ENCODE measurements at places on chromosomes 1 and 21. TPM values are rescaled to one million over a fixed set of nuclear protein-coding genes. Genes with fewer than 3 reads are reported as not detected.

DNA sequence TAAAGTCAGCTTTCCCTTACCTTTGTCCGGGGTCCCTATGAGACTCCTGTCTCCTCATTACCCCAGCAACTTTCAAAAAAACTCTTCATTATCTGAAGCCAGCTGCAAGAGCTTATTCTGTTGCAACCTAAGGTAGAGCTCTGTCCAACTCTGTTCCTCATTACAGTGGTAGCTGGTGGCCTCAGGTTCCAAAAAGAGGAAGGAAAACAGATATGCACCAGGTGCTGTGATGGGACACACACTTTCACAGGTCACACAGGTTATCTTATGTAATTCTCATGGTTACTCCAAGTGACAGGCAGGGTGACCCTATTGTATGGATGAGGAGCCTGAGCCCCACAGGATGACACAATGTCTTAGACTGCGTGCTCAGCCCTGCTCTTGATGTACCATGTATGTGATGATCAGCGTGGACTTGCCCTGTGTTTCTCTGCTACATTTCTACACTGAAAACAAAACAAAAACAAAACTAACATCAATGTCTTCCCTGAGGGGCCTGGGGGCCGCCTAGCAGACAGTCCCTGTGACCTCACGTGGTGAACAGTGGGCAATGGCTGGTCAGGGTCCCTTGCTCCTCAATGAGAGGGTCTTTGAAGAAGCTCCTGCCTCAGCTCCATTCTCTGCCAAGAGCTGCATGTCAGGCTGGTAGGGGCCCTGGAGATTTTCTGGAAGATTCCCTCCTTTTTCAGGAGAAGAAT, 9.7 kb upstream of the TENT5C start:
- DNase-seq: no peak

GRCh38 chr1:3453891-3454810, at the start of gene ARHGEF16:
Gene ARHGEF16, plus strand, starts transcription at chr1:3454665. Its CDS starts 8,420 bp downstream, at chr1:3463085.
- DNase-seq: peak; percentile 35

The POGZ gene
- total RNA-seq: 29.5 TPM

- no peak for DNase-seq
Observed at GRCh38 chr1:114314098-114314497, 160.4 kb upstream of the SYT6 start.

The SYDE2 gene
- 3.5 TPM for total RNA-seq

GRCh38 chr21:32190493-32191144, 88.2 kb downstream of the MIS18A start:
- no peak for DNase-seq

DNA sequence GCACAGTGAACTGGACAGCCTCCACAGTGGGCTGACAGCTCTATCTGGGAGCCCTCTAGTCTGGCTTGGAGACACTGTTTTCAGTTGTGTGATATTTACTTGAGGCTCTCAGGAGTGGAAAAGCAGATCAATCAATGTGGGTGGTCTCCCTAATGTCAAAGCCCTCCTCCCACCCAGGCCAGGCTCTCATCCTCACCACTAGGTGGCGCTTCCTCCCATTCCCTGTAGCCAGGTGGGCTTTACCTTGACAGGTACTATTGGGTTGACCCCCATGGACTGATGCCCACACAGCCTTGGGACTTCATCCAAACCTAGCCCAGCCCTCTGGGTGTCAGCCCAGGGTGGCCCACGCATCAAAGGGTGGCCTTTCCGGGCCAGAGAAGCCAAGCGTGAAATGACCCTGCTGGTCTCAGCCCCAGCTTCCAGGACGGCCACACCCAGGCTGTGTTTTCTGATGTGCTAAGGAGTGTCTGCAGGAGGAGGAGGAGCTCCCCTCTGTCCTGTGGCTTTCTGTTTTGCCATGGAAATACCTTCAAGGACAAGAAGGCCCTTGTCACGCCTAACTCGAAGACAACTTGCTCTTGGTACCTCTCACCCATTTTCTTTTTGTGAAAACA, 54.0 kb downstream of the CLIC6 start:
- DNase-seq: no peak

The CYP4A22 gene
- not detected for total RNA-seq

GRCh38 chr1:54425152-54425584, 19.0 kb upstream of the SSBP3 start:
- no peak for DNase-seq

The CLCA1 gene
- total RNA-seq: not detected

DNA sequence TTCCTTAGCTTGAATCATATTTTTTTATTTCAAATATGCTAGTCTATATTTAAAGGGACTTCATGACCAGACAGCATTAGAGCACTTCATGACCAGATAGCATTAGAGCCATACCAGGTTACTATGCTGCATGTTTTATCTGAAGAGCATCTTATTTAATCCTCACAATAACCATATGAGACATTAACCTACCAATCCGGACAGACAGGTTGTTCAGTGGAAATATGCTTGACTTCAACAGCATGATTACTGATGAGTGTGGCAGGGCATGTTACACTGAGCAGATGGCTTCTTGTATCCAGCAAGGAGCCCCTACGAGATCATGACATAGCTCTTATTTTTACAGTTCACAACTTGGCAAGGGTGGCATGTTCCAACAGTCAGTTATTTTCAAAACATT, 85.0 kb upstream of the KCTD3 start:
- DNase-seq: peak; percentile 52

- DNase-seq: no peak
Observed at GRCh38 chr1:204194080-204194479, 2.2 kb downstream of the KISS1 start.

DNA sequence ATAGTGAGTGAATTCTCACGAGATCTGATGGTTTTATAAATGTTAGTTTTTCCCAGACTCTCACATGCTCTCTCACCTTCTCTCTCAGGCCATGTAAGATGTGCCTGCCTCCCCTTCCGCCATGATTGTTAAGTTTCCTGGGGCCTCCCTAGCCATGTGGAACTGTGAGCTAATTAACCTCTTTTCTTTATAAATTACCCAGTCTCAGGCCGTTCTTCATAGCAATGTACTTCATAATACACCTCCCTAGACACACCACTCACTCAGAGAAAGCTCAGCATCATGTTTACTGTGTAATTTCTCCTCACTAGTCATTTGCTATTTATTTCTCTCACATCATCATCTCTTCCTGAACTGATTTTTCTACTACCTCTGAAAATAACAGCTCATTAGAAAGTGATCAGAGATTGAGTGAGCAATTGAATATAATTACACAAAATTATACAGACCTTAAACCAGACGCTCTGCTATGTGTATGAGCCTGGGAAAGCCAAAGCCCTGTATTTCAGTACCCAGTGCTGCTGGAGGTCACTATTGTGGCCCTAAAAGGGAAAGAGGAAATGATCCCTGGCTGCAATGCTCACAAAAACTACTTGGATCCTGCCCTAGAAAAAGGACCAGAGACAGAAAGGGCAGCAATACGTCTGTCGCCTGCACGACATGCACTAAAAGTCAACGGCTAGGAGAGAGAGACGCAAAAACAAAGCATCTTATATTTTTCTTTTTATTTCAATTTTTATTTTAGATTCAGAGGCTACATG, 284.5 kb downstream of the DSCAM start:
- no peak for DNase-seq

DNA sequence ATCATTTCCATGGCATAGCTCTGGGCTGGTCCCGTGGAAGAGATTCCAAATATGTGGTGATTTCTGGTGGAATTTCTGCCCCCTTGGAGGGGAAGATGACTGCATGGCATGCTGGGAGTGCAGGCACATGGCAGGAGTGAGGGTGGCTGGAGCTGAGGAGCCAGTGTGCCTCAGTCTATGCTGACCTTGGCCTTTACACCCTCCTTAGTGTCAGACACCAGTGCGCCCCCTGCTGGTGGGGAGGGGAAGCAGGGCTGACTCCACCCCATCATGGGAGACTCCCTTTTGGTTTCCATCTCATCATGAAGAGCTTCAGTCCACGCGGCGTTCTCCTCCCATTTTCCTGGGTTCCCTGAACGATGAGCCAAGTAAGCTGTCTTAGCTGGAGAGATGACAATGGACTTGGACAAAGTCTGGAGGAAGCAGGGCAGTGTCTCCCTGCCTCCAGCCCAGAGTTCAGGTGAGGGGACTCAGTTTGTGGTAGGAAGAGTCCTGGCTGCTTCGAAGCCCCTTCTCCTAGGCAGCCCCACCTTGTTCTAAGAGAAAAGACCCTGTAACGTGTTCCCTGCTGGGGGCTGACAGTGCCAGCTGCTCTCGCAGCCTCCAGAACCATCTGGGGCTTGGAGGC, 10.3 kb downstream of the ALX3 start:
- DNase-seq: no peak

The GRIK3 gene
- total RNA-seq: not detected

The CELA2B gene
- not detected for total RNA-seq

GRCh38 chr1:18580047-18580446, 50.6 kb upstream of the PAX7 start:
- DNase-seq: no peak

DNA sequence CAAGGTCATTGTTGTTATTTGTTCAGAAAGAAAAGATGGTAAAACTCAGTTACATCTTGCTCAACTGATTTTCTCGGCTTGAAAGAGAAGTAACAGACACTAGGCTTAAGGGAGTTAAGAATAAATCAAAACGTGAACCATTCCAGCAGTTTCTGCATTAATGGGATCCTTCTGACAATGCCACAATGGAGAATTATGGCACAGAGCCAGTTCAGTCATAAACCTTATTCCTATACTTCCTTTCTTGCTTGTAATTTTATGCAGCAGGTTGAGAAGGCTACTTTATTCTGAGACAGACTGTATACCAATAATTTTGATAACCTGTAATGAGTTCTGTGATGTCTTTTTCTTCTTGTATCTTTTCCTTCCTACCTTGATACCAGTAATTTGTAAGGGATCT, 167.0 kb downstream of the C1orf21 start:
- DNase-seq: no peak

The LIN28A gene
- not detected for total RNA-seq

The PLPPR4 gene
- total RNA-seq: not detected

DNA sequence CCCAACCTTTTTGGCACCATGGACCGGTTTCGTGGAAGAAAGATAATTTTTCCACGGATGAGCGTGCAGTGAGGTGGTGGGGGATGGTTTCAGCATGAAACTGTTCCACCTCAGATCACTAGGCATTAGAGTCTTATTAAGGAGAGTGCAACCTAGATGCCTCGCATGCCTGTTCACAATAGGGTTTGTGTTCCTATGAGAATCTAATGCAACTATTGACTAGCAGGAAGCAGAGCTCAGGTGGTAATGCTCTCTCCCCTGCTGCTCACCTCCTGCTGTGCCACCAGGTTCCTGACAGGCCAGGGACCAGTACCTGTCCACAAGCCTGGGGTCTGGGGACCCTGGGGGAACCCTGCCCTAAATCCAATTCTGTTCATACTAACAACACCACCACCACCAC, 377.8 kb downstream of the OLFM3 start:
- no peak for DNase-seq

The LCE1D gene
- 0.44 TPM for total RNA-seq

The C1QTNF12 gene
- total RNA-seq: 1.0 TPM

The OR6K6 gene
- total RNA-seq: not detected

The COL6A2 gene
- total RNA-seq: 0.17 TPM

The GBP7 gene
- total RNA-seq: not detected

The SYPL2 gene
- total RNA-seq: not detected

- no peak for DNase-seq
Observed at GRCh38 chr1:86972262-86972661, 57.8 kb downstream of the HS2ST1 start.

DNA sequence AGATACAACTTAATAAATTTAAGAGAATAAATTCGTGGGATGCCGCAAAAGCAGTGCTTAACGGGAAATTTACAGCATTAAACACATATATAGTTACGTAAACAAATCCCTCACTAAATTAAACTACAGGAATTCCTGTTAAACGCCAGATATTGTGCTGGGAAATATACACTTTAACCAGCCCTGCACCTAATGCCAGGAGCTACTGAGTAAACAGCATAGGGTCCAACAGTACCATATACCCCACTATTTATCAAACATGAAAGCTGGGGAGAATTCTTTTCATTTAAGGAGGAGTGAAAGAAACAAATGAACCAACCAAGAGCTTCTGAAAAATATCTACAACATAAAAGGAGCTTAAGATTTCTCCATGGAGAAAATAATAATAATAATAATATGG, 11.7 kb downstream of the FRRS1 start:
- DNase-seq: no peak

The RAVER2 gene
- 8.4 TPM for total RNA-seq

DNA sequence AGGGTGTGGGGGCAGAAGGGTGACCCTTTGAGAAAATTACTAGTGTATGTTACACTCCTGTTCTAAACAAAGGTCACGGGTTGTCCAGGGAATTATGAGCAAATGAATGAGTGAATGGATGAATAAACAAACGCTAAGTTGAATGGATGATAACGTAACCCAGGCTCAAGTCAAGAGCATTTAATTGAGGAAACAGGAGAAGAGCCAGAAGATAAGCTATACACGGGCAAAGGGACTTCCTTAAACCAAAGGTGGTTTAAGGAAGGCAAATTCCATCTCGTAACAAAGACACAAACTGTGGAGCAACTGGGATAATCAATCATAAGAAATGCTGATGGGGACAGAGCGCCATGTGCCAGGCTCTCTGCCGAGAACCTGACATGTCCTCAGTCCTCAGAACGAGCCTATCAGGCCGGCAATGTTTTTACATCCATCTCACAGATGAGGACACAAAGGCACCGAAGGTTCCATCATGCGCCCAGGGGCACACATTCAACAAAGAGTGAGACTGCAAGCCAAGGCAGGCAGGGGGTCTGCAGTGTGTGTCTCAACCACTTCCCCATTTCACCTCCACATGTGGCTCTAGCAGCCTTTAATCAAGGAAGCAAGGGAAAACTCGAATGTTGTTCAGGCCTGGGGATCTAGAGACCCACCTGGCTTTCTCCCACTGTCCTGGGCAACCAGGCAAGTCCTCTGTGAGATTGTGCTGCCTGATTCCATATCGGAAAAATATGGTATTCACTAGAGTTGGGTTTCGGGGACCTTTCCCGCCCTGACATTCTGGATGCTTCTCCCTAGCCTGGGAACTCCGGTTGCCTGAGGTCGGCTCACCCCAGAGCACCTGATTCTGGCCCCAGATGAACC, 126.8 kb upstream of the EDN2 start:
- no peak for DNase-seq

DNA sequence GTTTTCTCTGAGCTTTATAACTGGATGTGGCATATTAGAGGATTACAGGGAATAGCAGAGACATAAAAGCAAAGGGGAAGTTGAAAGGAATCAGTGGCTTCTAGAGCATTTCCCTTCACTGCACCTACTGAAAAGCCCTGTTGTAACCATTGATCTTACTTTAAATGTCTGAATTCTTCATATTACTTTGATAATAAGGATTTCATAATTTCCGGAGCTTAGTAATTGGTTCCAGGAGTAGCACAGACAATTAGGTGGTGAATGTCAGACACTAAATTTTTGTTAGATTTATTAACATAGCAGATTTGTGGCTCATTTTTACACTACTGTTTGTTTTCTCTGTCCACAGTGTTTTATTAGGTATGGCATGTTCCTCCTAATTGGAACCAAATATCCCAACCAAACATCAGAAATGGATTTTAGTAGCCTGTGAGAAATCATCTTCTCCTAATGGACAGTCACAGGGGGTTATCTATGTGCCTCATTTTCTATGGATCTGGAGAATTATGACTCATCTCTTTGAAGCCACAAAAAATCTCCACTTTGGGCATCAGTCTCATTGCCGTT, 100.5 kb downstream of the GIPC2 start:
- DNase-seq: no peak

GRCh38 chr21:45160198-45160597, 85.8 kb downstream of the ADARB1 start:
- DNase-seq: no peak
